Keratinocyte (primary cell): ENCODE measurements at places on chromosomes 12 and 14.

DNA sequence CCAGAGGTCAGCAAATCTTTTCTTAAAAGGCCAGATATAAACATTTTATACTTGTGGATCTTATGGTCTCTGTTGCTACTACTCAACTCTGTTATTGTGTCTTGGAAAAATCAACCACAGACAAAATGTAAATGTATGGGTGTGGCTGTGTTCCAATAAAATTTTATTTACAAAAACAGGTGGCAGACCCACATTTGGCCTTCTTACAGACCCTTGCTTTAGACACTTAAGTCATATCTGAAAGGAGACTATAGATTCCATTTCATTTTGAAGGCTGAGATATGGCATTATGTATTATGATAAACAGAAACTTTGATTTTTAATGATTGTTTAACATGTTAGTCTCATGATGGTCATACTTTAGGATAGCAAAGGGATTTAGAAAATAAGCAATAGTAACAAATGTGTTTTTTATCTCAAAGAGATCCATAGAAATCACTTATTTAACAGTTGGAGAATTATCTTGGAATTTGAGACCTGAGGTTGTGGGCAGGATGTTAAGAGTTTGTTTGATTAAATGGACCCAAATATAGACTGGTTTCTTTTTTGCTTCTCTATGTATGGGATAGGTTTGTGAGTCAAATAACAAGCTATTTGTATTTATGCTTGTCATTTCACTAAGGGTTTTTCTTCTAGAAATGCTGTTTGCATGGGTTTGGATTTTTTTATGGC lies 51.2 kb downstream of the PPFIBP1 start:
- no peak for DNase-seq

- no peak for DNase-seq
These were observed 3.7 kb upstream of the CLEC6A start for GRCh38 chr12:8452036-8452435.

- no peak for DNase-seq
These were observed 26.8 kb downstream of the AMN start for GRCh38 chr14:102949062-102949800.

DNA sequence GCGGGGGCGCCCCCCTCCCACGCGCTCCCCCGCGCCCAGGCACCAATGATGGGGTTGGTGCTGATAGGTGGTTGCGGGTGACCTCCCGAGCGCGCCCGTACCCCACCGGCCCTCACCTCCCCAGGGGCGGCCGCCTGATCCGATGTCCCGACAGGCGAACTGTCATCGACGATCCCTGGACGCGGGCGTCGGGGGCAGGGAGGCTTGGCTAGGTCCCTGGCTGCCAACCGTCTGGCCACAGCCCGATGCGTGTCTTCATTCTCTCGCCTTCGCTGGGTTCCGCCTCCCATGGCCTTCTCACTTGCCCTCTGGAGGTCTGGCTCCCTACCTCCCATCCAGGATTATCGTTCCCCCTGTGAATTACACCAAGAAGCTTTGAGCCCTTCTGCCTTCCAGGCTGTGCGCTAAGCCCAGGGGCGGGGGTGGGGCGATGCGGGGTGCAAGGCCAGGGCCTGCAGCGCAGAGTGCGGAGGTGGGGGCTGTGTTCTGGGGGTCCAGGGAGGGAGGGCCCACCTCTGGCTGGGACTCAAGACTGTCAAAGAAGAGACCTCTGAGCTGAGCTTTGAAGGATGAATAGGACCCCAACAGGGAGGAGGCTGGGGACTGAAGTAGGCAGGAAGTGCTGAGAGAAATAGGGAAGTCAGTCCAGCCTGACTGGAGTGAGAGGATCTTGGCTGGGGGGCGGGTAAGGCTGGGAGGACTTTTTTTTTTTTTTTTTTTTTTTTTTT lies 7.7 kb upstream of the RACGAP1 start:
- no peak for DNase-seq

GRCh38 chr12:118958520-118958919 lies 22.8 kb upstream of the SRRM4 start:
- no peak for DNase-seq

GRCh38 chr14:89955022-89955744 lies 544 bp upstream of the TDP1 start:
- no peak for DNase-seq

DNA sequence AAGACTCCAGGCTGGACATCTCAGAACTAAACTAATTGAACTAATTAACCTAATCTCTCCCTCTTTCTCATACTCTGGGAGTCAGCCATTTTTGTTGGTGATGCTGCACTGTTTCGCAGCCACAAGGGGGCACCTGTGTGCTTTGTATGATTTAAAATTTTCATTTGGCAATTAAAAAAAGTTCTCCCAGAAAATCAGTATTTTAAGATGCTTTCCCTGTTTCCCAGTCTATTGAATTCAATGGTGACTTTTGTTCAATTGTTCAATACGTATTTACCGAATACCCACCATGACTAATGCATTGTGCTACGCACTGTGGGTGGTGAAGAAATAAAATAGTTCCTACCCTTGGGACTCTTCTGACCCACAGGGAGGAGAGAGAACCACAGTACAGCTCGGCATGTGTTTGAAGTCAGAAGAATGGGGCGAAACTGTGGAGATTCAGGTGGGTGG lies 63.7 kb downstream of the ZNF664 start:
- DNase-seq = no peak

DNA sequence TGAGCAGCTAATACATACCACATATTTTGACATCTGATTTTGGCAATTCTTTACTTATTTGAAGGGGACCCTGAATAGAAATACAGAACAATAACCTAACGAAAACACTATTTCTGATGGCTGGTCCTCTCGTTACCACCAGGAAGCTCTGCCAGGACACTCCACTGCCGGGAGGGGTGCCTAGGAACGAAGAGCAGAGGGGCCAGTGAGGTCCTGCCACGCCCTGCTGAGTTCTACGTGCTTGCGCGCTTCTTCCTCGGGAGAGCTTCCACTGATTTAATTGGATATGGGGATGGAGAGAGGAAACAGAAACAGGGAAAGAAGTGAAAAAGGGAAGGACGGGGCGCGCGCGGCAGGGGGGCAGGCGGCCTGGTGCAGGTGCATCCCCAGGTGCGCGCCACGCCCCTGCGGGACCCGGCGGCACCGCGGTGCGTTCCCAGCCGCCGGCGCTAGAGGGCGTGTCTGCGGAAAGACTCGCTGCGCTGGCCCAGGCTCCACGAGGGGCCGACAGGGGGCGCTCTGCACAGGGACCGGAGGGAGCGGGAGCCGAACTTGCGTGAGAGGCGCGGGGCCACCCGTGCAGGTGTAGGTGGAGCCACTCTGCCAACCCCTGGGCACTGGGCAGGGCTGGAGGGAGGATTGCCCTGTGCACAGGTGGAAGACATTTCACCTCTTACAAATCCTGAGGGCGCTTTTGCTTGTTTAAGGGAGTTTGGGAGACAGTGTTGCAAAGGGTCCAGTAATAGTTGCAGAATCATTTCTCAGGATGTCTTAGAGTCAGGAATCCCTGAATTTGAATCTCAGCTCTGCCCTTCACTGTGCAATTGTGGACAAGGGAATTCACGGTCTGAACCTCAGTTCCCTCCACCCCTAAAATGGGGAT lies 986.3 kb upstream of the TMEM132C start:
- no peak for DNase-seq

DNA sequence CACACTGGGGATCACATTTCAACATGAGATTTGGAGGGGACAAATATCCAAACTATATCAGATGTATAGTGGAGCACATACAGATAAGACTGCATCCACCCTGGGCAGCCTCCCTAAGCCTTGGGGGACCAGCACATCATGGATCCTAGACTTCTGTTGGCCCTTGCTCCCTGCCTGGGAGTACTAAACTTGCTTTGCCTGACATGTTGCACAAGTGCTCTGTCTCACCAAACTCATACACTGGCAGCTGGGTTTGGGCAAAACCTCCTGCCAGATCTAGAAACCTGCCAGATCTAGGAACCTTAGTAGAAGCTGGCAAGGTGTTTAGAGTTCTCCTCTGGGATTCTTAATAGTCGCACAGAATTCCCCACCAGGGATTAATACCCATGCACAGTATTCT lies 18.4 kb upstream of the DHRS4 start:
- DNase-seq = no peak

DNA sequence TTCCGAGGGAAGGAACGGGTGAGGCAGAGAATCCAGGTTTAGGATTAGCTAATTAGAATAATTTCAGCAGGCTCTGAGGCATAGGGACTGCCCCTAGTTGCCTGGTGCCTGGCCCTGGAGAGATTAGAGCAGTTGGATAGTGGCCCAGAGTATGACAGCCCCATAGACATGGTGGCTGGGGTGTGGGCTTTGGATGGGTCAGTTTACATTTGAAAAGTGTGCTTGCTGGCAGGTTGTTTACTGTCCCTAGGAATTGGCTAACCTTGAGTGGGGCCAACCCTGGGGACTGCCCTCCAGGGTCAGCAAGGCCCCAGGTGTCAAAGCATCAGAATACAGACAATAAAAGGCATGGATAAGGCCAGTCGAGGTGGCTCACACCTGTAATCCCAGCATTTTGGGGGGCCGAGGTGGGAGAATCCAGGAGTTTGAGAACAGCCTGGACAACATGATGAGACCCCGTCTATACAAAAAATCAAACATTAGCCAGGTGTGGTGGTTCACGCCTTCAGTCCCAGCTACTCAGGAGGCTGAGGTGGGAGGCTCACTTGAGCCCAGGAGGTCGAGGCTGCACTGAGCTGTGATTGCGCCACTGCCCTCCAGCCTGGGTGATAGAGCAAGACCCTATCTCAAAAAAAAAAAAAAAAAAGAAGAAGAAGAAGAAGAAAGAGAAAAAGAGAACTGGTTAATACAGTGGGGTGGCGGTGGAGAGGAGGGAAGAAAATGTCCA lies 182.3 kb upstream of the PWP1 start:
- DNase-seq = no peak

GRCh38 chr12:11561411-11561810 lies 88.1 kb upstream of the ETV6 start:
- DNase-seq = no peak

GRCh38 chr14:83463500-83464098 lies 1929.9 kb upstream of the SEL1L start:
- peak; percentile 23 for DNase-seq

GRCh38 chr12:105814283-105814682 lies 324.5 kb downstream of the NUAK1 start:
- DNase-seq = no peak

DNA sequence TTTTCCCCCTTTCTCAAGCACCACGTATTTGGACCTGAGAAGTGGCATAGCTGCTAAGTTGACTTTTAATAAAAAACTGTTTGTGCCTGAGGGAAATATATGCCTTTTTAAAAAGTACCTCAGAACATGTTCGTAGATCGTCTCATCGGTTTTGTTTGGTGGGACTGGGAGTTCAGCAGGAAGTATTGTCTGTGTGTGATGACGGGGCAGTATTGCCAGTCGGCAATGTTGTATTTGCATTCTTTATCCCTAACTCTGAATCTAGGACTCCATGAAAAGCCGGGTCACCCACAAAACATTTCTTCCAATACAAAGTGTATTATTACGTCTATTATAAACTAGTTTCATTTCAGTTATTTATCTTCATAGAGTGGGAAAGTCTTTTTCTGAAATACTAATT lies 19.7 kb upstream of the FGD4 start:
- no peak for DNase-seq

DNA sequence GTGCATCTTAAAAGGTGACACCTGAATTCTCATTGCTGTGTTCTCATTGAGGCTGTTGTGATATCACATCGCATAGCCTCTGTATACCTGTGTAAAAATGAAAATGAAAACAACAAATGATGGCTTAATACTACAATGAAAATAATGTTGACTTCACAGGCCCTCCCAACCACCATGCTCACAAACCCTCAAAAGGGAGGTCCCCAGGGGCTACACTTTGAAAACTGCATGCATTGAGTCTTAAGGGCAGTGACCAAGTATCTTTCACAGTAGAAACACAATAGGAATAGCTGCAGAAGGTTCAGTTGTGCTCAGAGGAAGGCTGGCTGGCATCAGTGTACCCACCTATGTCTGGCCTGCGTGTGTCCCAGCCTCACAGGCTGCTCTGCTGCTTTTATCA lies 27.6 kb upstream of the KCNK13 start:
- DNase-seq = no peak

- no peak for DNase-seq
These were observed 91.0 kb downstream of the FLRT2 start for GRCh38 chr14:85620947-85621346.

DNA sequence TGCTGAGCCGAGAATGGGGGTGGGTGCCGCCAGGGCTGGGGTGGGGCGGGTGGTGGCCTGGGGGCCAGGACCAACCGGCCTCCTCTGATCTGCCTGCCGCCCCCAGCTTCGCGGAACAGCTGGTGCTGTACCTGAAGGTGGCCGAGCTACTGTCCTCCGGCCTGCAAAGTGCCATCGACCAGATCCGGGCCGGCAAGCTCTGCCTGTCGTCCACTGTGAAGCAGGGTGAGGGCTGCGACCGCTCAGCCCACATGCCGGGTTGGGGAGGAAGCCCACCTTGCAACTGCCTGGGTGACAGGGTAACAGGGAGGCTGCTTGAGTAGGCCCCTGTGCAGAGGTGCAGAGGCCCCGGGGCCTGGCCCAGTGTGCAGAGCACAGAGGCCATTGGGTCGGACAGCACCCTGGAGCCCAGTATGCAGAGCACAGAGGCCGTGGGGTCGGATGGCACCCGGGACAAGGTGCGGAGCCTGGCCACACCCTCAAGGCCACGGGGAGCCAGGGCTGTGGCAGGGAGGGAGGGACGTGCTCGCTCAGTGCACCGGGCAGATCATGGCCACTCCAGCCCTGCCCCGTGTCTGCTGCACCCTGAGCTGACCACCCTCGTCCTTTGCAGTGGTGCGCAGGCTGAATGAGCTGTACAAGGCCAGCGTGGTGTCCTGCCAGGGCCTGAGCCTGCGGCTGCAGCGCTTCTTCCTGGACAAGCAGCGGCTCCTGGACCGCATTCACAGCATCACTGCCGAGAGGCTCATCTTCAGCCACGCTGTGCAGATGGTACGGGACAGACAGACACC lies 9.5 kb upstream of the PUS1 start:
- no peak for DNase-seq

DNA sequence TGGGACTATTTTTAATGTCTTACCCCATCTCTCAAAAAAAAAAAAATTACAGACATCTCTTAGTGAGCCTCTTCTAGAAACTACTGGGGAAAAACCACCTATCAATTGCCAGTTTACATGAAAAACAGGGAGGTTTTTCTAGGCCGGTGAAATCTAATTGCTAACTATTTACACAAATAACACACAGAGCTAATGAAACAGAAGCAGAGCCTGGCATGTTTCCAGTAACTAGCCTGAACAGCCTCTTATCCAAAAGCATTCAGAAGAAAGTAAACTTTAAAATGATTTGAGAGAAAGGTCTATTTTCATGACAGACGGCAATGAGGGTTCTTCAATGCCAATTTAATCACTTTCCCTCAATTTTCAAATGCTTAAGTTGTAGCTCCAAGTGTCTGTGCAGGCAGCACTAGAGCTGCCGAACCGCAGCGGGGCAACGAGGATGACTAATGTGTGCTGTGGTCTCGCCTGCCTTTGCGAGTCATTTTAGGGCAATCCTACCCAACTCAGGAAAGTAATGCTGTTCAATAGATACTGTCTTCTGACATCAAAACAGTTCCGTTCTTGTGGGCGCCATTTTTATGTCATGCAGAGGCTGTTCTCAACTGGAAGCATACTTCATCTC lies 84.6 kb downstream of the SETD3 start:
- no peak for DNase-seq
